ENCODE measurements at places on chromosomes 1 and 21.

GRCh38 chr1:203093754-203094410 lies 8.1 kb upstream of the MYOG start:
- no peak for DNase-seq

DNA sequence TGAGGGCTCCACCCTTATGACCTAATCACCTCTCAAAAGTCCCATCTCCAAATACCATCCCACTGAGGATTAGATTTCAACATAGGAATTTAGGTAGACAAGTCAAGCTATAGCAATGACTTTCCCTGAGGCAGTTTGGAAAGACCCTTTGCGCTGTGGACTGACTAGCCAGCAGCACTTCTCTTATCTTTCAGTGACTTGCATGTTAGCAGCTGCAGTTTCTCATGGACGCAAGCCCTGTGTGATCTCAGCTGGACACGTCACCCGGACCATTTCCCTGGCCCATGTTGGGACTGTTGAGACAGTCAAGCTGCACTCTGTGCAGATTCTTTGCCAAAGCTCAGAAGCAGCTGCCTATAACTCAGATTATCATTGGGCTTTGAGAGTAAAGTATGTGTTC lies 408.1 kb upstream of the USP24 start:
- no peak for DNase-seq

DNA sequence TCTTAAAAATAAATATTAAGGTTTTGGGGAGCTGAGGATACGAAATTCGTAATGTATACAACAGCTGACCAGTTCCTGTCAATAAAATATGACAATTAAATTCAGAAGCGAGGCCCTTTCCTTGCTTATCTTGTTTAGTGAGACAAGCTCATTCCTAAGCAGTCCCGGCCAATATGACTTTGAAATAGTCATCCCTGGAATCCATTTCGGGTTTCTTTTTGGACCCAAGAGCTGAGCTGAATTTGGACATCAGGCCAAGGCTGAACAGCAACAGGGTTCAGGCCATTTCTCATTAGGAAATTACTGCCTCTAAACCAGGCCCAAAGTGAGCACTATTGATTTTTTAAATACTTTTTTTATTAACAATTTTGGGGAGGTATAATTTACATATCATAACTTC lies 17.3 kb upstream of the FMN2 start:
- no peak for DNase-seq

DNA sequence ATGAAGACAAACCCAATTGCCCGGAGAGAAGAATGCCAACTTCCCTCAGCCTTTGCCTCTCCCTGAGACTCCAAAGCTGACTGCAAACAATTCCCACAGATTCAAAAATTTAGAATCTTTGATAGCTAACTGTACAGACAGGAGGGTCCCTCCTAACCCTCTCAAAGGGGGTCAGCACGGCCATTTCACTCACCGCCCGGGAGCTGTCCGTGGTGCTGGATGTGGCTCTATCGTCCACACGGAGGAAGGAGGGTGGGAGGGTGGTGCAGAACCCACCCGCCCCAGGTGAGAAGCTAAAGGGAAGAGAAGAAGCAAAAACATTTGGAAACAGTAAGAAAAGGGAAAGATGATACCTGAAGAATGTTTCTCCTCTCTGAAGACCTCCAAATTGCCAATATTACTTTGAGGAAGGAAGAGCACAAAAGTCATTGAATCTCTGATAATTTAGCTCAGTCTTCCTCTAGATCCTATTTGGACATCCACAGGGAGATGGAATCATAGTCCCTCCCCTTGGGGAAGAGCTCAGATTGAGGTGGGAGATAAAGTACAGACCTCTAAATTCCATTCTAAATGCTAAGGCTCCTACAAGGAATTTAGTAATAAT lies 45.6 kb downstream of the RHBG start:
- DNase-seq, result no peak

- DNase-seq, result no peak
Observed at GRCh38 chr1:89822999-89823628, 2.3 kb downstream of the LRRC8D start.

- no peak for DNase-seq
Observed at GRCh38 chr1:215262106-215262505, 179.6 kb downstream of the KCNK2 start.

- DNase-seq, result no peak
Observed at GRCh38 chr1:171221665-171222591, 26.4 kb upstream of the FMO1 start.

- no peak for DNase-seq
Observed at GRCh38 chr1:92084651-92085050, 4.5 kb downstream of the BTBD8 start.

- no peak for DNase-seq
Observed at GRCh38 chr1:175600721-175601440, 142.5 kb downstream of the TNR start.

- DNase-seq, result no peak
Observed at GRCh38 chr1:49052102-49052501, 275.4 kb upstream of the BEND5 start.

GRCh38 chr1:209674957-209675564 lies at the start of gene G0S2:
Gene G0S2 (plus strand): TSS chr1:209675412. CDS start chr1:209675685, 273 bp downstream.
- peak; percentile 58 for DNase-seq

GRCh38 chr1:25810341-25811299 lies 9.1 kb upstream of the MTFR1L start:
- peak; percentile 89 for DNase-seq

DNA sequence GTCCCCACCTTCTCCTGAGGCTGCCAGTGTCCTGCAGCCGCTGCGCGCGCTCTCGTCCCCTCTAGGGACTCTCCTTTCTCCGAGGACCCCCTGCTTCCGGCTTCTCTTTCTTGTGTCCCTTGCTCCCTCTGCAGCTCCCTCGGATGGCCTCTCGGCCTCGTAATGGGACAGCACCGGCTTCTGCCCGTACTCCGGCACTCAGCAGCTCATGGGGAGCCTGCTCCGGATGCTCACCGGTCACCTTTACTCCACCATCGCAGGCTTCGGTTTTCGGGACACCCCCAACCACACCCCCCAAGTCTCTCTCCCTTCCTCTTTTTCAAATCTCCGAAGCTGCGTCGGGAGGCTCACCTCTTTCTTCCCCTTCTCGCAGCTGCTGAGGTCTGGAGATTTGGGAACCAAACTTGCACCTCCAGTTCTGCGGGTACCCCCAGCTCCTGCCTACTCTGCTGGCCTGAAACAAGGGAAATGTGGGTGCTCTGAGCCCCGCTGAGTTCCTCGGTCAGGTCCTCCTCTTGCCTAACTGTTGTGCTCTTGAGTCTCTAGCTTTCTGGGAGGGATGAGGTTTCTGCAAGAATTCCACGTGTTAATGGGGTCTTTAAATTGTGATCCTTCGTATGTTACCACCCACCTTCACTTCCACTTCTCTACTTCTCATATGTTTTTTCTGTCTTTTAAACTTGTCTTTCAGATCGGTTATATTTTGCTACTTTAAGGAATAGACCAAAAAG lies 930 bp downstream of the CDC14A start:
- no peak for DNase-seq

GRCh38 chr21:34280389-34280795 lies 83.4 kb upstream of the KCNE2 start:
- DNase-seq, result no peak

- DNase-seq, result no peak
Observed at GRCh38 chr1:116289193-116289592, 83.9 kb upstream of the ATP1A1 start.

- DNase-seq, result no peak
Observed at GRCh38 chr1:219185486-219186117, 11.9 kb downstream of the LYPLAL1 start.

DNA sequence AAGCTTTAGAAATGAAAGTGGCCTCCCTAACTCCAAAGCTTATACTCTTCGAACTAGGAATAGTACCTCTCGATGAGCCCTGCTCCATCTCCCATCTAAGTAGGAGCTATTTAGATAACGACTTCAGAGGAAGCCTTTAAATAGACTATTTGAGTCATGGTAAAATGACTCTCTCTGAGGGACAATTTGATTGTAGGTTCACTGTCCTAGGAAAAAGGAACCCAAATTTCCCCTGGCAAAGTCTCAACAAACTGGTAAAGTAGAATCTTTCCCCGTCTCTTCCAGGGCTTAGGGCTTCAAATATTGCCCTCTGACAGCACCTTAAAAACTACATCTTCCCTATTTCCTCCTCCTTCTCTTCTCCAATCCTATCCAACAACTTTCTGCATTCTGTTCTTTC lies 2.0 kb upstream of the FCER1A start:
- DNase-seq, result no peak

- DNase-seq, result no peak
Observed at GRCh38 chr1:27528818-27529703, 39.1 kb upstream of the WASF2 start.

DNA sequence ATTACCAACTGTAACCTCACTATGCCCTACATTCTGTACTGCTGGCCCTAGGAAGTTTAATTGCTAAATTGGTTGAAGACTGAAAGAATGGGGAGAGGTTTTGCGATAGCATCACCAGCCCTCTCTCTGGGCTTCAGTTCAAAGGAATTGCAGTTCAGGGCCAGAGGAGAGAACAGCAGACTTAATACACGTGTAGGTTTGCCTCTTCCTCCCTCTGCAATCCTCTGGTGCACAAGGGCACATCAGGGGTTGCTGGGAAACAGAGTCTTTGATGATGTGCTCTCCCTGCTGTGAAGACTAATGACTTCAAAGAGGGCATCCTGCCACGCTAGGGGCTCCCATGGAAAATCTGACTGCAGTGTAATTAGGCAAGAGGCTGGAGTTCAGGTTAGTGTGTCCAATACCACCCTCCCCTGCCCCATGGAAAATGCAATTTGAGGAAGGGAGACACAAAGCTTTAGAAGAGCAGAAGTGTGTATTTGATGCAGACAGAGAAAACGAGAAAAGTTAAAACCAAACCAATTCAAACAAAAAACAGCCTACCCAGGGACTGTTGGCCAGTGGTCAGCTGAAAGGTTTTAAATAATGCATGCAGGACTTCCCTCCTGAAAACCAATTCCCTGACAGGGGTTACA lies 167.9 kb downstream of the ASTN1 start:
- DNase-seq, result no peak

DNA sequence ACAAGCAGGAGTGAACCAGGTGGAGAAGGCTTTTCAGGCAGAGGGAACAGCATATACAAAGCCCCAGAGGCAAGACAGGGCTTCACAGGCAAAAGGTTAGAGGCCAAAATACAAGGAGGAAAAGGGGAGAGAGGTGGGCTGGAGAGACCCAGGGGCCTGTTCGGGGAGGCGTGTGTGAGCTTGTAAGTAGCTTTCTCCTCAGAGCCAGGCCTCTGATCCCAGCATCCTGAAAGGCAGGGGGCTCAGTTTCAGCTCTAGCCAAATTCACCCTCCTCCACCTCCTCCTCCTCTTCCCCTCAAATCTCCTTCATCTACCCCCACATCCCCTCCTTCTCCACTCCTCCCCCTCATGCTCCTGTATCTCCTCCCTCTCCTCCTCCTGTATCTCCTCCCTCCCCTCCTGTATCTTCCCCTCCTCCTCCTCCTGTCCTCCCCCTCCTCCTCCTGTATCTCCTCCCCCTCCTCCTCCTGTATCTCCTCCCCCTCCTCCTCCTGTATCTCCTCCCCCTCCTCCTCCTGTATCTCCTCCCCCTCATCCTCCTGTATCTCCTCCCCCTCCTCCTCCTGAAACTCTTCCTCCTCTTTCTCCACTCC lies 148.6 kb downstream of the ST6GALNAC5 start:
- DNase-seq, result no peak

DNA sequence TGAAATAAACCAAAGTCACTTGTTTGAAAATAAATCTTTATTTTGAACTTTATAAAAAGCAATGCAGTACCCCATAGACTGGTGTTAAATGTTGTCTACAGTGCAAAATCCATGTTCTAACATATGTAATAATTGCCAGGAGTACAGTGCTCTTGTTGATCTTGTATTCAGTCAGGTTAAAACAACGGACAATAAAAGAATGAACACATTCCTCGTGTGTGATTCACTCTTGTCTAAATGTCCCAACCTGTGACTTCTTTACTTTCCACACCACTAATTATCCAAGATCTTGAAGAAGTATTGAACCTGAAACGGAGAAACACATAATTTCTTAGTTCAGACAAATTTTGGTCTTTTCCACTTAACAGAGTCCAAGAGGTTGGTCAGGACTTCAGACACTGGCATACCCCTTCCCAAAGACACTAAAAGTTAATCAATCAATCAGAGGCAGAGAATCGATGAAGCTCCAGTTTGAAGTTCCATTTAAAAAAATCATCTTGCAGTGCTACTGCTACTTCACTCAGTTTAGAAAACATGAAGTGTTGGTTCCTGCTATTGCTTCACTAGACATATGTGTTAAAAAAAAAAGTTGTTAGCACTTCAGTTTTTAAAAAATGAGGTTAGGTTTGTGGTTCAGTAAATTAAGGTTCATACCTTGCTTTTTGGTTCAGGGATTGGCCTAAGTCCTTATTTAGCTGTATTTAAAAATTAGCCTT lies 26.2 kb downstream of the ATP1B1 start:
- no peak for DNase-seq

GRCh38 chr21:36873513-36873912 lies 93.0 kb downstream of the HLCS start:
- no peak for DNase-seq

DNA sequence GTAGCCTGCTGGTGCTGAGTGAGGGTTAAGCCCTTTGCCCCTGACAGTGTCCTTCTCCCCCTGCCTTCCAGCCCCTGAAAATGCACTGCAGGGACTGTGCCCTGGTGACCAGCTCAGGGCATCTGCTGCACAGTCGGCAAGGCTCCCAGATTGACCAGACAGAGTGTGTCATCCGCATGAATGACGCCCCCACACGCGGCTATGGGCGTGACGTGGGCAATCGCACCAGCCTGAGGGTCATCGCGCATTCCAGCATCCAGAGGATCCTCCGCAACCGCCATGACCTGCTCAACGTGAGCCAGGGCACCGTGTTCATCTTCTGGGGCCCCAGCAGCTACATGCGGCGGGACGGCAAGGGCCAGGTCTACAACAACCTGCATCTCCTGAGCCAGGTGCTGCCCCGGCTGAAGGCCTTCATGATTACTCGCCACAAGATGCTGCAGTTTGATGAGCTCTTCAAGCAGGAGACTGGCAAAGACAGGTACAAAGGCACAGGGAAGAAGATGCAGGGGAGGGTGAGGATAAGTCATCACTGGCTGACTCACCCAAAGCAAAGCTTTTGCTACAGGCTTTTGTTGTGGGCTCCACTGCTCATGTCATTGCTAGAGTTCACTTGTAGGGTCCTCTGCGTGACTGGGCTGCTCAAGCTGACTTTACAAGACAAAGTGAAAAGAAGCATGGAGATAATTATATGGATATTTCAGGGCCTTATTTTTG lies 174.9 kb downstream of the PIGK start:
- DNase-seq, result no peak

- DNase-seq, result no peak
Observed at GRCh38 chr1:117650840-117651568, 45.2 kb downstream of the TENT5C start.

DNA sequence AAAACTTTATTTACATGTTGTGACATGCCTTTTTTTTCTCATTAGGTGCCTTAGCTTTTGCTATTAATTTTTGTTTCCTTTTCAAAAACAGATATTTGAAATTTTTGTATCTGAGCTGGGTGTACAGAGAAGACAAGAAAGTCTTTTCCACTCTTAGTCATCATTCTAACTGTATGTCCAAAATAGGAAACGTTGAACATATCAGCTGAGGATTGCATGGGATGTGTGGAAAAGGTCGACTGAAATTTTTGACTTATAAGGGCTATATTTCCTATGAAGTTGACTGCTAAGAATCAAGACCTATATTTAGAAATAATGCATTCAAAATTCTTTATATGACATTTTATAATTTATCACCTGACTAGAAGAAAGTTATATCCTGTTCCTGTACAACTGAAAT lies 270.0 kb upstream of the ZRANB2 start:
- DNase-seq, result no peak
